ENCODE measurements at places on chromosomes 4 and X. TPM values are rescaled to one million over a fixed set of nuclear protein-coding genes. Genes with fewer than 3 reads are reported as not detected.

Gene HS6ST2
- total RNA-seq: 19.8 TPM

Gene AKAP14
- not detected for total RNA-seq

Gene MAGEA2B
- total RNA-seq: not detected

Gene OTUD6A
- total RNA-seq: not detected

Gene SH3RF1
- total RNA-seq: 13.6 TPM

Gene SATL1
- total RNA-seq: under 0.01 TPM

Gene FGD1
- total RNA-seq: 4.2 TPM

Gene VCX2
- not detected for total RNA-seq

Gene MAPK10
- 8.9 TPM for total RNA-seq

Gene VSIG1
- total RNA-seq: not detected

Gene HHIP
- 8.4 TPM for total RNA-seq

Gene MFAP3L
- total RNA-seq: 1.6 TPM

Gene RBMXL3
- total RNA-seq: not detected
